ENCODE measurements at places on chromosomes 4 and X.

DNA sequence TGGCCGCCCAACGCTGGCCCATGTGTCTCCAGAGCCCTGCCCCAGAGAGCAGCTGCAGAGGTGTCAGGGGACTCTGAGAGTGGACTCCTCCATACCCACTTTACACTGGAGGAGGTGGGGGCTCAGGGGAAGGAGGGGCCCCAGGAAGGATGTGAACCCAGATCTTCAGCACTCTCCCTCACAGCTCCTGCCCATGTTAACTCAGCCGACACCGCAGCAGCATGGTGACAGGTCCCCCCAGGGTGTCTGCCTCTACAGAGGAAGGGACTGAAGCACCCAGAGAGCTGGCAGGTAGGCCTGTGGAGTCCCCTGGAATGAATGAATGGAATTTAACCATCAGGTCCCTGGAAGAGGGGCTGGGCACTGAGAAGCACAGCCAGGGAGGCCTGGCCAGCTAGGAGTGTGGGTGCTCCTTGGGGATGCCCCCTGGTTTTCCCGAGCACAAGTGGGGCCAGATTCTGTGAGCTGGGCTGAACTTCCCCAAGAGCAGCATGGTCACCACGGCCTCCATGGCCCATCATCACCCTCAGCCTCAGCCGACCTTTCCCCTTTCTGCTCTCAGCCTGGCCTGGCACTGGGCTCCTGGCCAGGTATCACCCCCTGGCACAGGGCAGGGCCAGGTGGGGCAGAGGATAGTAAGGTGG, 21.9 kb downstream of the SH3BP2 start:
- no peak for DNase-seq

GRCh38 chr4:174256277-174256713, 27.2 kb downstream of the FBXO8 start:
- DNase-seq = no peak

- DNase-seq = no peak
Measured at GRCh38 chr4:6788123-6788522, 5.6 kb downstream of the KIAA0232 start.

- DNase-seq = no peak
Measured at GRCh38 chr4:114043116-114043515, 63.7 kb upstream of the ARSJ start.
